ENCODE measurements at places on chromosomes 7 and 10. TPM values are rescaled to one million over a fixed set of nuclear protein-coding genes. Genes with fewer than 3 reads are reported as not detected.
A peak's percentile ranks its signal among the peaks of the same experiment; 100 is the strongest.

PHKG1 gene
- 0.75 TPM for total RNA-seq

GRCh38 chr7:45181991-45182855 is 24.6 kb downstream of the RAMP3 start:
- DNase-seq: no peak

DNA sequence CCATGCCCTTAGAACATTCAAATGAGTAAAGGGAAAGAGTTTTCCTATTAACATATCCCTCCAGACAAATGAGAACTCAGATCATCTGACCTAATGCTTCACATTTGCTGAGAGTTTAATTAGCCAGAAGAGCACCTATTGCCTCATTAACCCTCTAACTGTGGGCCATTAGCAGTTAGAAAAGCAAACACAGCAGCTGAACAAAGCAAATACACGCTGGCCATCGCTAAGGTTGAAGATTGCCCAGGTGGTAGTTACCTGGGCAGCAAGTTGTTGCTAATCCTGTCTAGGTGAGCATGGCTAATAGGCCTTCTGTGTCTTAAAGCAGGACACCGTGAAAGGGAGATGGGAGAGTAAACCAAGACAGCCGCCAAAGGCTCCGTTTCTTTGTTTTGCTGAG is 49.9 kb upstream of the UCN3 start:
- no peak for DNase-seq

GRCh38 chr10:30456266-30456665 is 22.3 kb downstream of the MAP3K8 start:
- DNase-seq: no peak

CCSER2 gene
- 14.1 TPM for total RNA-seq

DNA sequence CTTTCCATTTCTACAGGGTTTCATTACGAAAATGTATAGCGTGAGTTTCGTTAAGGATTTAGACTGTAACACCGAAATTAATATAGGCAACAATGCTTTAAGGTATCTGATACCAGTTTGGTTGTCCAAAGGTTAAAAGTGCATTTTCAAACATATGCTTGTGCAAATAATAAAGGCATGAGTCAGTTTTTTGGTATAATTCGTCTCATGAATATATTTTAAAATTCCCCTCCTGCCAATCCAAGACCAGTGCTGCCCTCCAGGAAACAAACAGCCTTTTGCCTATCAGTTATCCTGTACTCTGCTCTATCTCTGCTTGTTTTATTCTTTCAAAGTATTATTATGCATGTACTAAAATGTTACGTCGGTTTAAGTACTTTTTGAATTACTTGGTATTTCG is 2.0 kb downstream of the LCOR start:
- DNase-seq: peak; percentile 70

- DNase-seq: no peak
Observed at GRCh38 chr10:130882906-130883305, 428.6 kb downstream of the TCERG1L start.

PCGF5 gene
- 25.0 TPM for total RNA-seq

- peak; percentile 64 for DNase-seq
Observed at GRCh38 chr7:82049442-82049841, 279.6 kb upstream of the HGF start.

DNA sequence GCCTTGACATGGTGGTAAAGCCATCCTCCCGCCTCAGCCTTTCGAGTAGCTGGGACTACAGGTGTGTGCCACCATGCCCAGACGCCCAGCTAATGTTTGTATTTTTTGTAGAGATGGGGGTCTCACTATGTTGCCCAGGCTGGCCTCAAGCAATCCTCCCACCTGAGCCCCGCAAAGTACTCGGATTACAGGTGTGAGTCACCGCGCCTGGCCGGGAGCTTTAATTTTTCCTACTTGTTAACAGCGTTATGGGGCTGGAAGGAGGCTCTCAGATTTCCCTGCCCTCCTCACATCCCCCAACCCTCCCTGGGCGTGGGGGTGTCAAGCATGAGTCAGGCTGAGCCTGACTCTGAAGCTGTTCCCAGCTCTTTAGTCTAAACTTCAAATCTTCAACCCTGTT is 8.3 kb downstream of the ALKBH4 start:
- peak; percentile 67 for DNase-seq

TRPV6 gene
- total RNA-seq: 0.63 TPM

DNA sequence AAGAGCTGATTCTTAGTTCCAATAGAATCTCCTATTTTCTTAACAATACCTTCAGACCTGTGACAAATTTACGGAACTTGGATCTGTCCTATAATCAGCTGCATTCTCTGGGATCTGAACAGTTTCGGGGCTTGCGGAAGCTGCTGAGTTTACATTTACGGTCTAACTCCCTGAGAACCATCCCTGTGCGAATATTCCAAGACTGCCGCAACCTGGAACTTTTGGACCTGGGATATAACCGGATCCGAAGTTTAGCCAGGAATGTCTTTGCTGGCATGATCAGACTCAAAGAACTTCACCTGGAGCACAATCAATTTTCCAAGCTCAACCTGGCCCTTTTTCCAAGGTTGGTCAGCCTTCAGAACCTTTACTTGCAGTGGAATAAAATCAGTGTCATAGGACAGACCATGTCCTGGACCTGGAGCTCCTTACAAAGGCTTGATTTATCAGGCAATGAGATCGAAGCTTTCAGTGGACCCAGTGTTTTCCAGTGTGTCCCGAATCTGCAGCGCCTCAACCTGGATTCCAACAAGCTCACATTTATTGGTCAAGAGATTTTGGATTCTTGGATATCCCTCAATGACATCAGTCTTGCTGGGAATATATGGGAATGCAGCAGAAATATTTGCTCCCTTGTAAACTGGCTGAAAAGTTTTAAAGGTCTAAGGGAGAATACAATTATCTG is 1.6 kb downstream of the LRRTM3 start:
- DNase-seq: no peak

DNA sequence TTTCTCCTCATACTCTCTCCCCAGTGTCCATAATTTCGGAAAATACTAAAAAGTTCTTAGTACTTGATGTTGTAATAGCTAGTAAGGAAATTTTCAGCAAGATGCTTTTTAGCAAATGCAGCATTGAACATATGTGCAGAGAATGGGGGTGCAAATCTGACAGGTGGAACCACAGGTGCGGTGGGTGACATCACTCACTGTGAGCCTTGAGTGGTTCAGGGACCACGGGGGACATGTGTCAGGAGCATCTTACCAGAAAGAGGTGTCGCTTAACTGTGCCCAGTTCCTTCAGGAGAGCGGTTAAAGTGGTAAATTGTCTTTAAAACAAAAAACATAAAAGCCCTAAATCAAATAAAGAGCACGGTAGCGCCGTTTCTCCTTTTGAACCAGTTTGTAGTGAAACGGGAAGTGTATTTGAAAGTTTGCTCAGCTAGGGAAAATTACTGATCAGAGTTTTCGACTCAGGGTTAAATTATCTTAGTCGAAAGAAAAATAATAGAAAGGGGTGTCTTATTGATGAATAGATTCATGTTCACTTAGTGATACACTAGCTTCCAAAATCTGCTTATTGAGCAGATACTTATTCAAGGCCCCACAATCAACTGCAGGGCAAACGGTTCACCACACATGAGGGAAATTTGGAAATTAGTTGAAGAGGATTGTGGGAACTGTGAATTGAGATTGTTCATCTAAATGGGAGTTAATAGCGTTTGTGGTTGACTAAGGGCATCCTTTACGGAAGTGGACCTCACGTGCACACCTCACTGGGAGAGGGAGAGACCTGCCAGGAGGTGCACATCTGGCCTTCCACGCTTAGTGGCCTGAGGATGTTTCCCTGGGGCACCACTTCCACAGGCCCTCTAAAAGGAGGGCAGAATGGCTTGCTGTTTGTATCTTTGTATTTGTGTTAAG is 12.7 kb downstream of the CUL1 start:
- DNase-seq: no peak

GRCh38 chr10:26703096-26703495 is 5.6 kb downstream of the PDSS1 start:
- no peak for DNase-seq

GRCh38 chr7:28983396-28984190 is 25.5 kb upstream of the TRIL start:
- DNase-seq: no peak

TRIM74 gene
- 0.23 TPM for total RNA-seq

MACROH2A2 gene
- total RNA-seq: 103 TPM

LBX1 gene
- total RNA-seq: not detected

GRCh38 chr10:89351780-89352597 is 24.2 kb downstream of the IFIT3 start:
- DNase-seq: peak; percentile 92

CPN1 gene
- total RNA-seq: not detected

CREB5 gene
- total RNA-seq: 5.2 TPM

- DNase-seq: no peak
Observed at GRCh38 chr7:36103837-36104561, 49.1 kb upstream of the EEPD1 start.

DNA sequence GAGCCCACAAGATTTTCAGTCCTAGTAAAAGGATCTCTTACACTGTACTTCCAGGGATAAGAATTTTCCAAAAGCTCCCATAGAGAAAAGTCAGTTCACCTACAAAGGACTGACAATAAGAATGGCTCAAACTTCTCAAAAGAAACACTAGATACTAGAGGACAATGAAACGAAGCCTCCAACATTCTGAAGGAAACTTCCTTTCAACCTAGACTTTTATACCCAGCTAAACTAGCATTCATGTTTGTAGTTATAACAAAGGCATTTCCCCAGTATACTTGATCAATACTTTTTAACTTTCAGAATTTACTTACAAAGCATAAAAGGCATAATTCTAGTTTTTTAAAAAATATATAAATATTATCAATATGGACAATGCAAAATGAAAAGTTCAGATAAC is 41.0 kb upstream of the DNAAF5 start:
- DNase-seq: no peak

DNA sequence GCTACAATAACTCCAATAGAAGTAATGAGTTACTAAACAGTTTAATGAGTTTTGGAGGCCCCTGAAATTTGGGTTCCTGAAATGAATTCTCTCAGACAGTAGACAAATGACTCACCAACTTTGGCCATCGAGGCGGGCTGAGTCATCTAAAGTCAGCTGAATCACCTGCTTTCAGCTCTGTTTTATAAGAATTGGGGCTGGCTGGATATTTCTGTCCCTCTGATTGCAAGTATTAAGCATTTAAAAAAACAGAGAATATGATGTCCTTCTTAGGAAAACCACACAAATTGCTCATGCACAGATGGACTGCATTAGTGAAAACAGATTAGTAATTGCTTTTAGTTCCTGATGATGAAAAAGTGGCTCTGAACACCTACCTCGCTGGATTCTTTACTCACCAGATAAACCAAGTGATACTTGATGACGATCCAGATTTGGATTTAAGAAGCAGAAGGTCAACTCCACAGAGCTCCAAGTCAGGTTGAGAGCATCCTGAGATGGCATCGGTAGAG is 59.1 kb downstream of the ZNF365 start:
- peak; percentile 100 for DNase-seq

DNA sequence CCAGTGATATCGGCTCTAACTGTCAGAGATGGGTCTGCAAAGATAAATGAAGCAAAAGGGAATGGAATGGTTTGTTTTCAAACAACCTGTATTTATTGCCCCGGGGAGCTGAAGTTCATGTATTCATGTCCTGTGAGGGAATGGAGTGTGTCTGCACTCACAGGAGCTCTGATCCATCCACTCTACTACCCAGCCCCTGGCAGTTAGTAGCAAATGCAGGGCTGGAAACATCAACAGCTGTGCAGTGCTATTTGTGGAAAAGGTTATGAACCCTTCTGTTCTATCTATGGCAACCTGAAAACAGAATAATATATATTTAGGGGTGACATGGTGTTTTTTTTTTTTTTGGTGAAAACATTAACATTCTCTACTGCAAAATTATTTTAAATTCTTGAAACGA is 9.8 kb downstream of the AGR2 start:
- DNase-seq: no peak

DNA sequence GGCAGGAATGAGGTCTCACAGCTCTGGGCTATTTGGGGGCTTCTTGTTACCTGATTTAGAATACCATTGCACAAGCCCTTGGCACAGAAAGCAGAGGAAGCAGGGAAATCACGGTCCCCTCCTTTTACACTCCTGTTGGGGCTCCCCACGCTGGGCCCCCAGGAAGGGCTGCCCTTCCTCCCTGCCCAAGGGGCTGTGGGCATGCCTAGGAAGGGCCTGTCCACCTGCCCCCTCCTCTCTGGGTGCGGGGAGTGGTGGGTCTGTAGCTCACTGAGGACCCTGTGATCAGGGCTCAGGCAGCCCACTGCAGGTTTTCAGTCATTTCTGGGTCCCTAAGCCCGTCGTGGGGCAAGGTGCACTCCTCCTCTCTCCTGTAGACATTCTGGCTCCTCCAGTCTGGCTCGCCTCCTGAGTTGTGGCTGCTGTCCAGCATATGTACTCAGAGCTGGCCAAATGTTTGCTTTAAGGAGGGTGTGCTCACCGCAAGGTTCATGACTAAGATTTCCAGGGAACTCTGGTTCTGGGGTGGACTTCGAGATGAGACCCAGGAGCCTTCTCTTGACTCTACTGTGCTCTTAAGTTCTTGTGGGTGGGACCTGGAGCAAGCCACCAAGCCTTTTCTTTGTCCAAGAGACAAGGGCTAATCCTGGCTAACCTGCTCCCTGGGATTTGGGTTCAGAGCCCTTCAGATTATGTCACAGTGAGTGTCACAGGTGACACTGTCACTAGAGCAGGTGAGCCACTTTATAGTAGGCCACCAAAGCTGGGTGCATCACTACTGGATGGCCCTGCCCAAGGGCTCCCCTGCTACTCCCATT is 56.0 kb downstream of the TACR2 start:
- DNase-seq: peak; percentile 100

GRCh38 chr7:63073736-63074135 is 924.9 kb upstream of the ZNF722 start:
- DNase-seq: no peak

DNA sequence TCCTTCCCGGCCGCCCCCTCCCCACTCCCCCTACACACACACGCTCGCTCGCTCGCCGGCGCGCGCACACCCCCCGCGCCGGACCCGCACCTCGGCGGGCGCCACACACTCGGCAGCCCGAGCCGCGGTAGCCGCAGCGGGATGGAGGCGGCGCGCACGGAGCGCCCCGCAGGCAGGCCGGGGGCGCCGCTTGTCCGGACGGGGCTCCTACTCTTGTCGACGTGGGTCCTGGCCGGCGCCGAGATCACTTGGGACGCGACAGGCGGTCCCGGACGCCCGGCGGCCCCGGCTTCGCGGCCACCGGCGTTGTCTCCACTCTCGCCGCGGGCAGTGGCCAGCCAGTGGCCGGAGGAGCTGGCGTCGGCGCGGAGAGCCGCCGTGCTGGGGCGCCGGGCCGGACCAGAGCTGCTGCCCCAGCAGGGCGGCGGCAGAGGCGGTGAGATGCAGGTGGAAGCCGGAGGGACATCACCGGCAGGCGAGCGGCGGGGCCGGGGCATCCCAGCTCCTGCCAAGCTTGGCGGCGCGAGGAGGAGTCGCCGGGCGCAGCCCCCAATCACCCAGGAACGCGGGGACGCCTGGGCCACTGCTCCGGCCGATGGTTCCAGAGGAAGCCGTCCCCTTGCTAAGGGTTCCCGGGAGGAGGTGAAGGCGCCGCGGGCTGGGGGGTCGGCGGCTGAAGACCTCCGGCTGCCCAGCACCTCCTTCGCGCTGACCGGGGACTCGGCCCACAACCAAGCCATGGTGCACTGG is at the start of gene SORCS3:
SORCS3 (plus strand) TSS at position 104 of the 750 bp plus-strand sequence.
- no peak for DNase-seq

DNA sequence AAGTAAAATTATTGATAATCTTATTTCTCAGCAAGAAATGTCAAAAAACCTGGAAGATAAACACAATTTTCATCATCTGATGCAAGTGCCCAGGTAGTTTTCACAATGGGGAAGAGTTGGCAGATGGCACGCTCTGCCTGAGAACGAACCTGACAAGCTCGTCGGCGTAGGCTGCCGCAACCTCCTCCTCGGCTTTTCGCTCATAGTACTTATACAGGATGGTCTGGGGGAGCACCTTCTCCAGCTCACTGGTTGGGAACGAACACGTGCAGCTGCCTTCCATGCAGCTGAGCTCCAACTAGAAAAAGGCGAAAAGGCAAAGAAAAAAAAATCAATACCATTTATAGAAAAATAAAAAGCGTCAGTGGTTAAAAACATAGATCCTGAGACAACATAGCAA is 68.9 kb downstream of the RNF216 start:
- no peak for DNase-seq

All from PC-3 (cell line).